ENCODE measurements at places on chromosomes 2 and 18. TPM values are rescaled to one million over a fixed set of nuclear protein-coding genes. Genes with fewer than 3 reads are reported as not detected.

Gene NAB1
- 3.5 TPM for polyA plus RNA-seq

Gene MDH1B
- polyA plus RNA-seq = not detected

Gene DHRS9
- polyA plus RNA-seq = 3.3 TPM

Gene ARHGAP15
- polyA plus RNA-seq = 190 TPM

Gene CRYGC
- polyA plus RNA-seq = not detected

Gene ITGA4
- 129 TPM for polyA plus RNA-seq

Gene TNFAIP6
- polyA plus RNA-seq = not detected

Gene SCYGR4
- not detected for polyA plus RNA-seq

Gene CFAP65
- polyA plus RNA-seq = not detected

Gene TMEM247
- not detected for polyA plus RNA-seq

Gene DOK6
- not detected for polyA plus RNA-seq

Gene TP53I3
- polyA plus RNA-seq = 4.1 TPM

Gene MAPRE3
- polyA plus RNA-seq = 2.4 TPM

Gene MROH2A
- not detected for polyA plus RNA-seq

Gene IL1R2
- polyA plus RNA-seq = not detected

Gene CYRIA
- polyA plus RNA-seq = 31.0 TPM

Gene UGT1A8
- not detected for polyA plus RNA-seq

Gene IL1F10
- polyA plus RNA-seq = not detected

Gene ABCB11
- polyA plus RNA-seq = not detected

Gene SIX3
- polyA plus RNA-seq = not detected

All from IgD-negative memory B cell (primary cell).